ENCODE measurements at places on chromosomes 6 and 20.

- DNase-seq = no peak
Measured at GRCh38 chr6:116726947-116727346, 38.6 kb downstream of the FAM162B start.

DNA sequence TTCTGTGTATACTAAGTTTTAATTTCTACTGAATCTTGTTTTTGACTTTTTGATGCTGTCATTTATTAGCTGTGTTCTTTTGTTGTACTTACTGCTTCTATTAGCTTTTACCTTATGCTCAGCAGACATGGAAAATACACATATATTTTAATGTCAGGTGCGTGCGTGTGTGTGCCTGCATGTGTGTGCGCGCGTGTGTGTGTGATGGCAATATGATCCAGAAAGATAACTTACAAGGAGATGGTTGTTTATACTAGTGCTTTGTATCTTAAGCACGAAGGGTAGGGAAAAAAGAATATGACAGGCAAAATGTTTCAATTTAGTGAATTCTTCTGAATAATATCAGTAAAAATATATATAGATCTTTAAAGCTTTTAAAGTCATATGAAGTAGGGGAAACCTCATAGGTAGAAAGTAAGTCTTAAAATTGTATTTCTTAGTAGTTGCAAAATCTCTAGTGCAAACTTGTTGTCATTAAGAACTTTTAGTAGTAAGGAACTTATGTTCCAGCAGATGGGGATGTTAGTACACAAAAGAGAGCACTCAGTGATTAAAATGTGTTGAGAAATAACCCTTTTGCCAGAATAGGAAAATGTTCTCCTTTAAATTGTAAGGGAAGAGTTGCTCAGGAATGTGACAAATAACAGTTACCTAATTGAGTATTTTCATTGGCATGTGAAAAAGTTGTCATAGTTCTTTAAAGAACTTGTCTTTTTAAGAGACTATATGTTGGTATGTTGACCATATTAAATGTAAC, 13.2 kb downstream of the QKI start:
- no peak for DNase-seq

GRCh38 chr20:47606414-47606982, 104.8 kb downstream of the NCOA3 start:
- DNase-seq = no peak

DNA sequence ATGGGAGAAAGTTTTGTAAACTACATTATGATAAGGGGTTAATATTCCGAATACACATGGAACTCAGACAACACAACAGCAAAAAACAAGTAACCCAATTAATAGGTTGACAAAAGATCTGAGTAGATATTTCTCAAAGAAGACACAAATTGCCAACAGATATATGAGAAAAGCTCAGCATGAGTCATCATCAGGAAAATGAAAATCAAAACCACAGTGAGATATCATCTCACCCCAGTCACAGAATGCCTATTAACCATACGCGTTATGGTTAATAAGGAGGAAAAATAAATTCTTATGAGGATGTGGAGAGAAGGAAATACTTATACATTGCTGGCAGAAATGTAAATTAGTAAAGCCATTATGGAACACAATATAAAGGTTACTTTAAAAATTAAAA, 695.0 kb downstream of the COL12A1 start:
- no peak for DNase-seq

DNA sequence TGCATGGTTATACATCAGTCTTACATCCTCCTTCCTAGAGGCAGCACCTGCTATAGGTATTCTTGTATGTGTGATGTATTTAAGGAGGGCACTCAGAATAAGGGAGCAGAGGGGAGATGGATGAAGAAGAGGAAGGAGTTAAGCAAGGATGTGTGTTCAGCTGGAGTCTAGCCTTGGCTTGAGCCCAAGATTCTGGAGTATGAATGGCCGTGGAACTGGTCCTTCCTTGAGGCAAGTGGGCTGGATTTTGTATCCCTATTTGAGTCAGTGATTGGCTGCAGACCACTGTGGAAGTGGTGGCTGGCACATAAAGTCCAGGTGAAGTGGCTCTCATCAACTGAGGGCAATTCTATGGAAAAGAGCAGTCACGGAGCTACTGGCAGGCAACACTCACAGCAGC, 112.0 kb upstream of the RNF24 start:
- DNase-seq = no peak

DNA sequence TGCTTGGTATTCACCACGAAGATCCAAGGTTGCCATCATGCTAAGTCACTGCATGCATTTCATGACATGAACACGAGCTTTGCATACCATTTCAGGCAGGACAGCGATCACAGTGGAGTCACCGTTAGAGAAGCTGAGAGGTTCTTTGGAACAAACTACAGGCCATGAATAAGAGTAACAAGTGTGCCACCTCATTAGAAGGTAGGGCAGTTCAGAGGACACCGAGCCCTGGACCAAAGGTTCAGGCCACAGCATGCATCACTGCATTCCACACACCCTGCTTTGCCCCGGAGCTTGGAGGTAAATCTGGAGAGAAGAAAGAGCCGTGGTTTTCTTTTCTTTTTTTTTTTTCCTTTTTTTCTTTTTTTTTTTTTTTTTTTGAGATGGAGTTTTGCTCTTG, 66.9 kb upstream of the CDH4 start:
- no peak for DNase-seq

GRCh38 chr6:68082086-68082485, 553.0 kb upstream of the ADGRB3 start:
- DNase-seq = no peak

DNA sequence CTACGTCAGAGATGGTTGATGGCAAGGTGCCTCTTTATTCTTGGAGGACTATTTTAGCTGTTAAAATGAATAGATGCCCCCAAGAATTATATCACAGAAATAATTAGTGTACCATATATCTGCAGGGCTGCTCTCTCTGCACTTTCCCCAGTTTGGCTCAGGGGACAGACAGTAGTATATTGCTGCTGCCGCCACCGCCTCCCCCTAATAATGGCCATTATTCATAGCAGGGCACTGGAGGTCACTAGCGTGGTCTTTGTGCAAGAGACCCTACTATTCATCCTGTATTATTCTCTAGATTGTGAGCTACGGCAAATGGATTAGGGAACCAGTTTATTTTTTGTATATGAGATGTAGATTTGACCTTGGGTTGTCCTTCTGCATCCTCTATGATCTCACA, 11.0 kb downstream of the HDGFL1 start:
- DNase-seq = no peak

DNA sequence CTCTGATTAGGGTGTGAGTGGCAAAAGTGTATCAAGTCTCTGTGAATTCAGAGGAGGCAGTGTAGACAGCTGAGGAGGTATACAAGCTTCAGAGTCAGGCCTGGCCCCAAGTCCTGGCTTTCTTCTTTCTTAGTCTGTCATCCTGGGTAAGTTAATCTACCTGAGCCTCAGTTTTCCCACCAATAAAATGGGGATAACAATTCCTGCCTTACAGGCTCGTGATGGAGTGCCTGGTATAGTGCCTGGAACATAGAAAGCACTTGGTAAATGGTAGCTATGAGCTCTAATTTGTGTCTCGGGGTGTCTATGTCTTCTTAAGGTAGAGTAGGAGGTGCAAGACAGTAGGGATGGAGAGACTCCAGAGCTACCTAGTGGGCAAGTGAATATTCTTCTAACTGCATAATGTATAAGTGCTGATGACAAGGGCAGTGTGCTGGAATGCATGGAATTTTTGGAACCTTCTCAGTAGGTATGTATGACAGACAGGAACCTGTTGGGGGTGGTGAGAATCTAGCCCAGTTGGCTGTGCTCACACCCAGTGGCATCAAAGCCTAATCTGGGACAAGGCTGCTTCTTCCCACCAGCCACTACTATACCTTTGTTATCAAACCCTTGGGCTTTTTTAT, 4.0 kb upstream of the SCUBE3 start:
- no peak for DNase-seq

DNA sequence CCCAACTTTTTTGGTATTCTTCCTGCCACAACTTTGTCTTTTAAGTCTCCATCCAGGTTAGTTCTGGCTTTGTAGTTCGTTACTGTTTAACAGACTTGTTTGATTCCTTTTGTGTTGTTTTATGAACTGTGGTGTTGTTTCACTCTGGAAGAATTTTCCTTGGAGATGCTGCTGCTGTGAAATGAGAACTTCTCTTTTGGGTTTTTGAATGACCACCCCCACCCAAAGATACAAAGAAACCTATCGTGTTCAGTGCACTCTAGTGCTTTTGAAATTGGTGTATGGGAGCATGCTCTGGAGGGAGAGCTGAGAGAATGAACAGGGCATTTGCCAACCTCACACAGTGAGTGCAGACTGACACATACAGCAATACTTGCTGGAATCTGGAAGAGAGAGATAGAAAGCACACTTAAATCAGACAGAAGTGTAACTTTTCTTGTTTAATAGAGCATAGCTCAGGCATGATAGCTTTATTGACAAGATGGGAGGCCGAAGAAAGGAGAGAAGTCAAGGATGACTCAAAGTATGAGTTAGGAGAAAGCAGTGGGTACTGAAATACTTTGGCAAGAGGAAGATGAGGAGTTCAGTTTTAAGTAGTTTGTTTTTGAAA, 293.1 kb downstream of the SOX4 start:
- DNase-seq = no peak

DNA sequence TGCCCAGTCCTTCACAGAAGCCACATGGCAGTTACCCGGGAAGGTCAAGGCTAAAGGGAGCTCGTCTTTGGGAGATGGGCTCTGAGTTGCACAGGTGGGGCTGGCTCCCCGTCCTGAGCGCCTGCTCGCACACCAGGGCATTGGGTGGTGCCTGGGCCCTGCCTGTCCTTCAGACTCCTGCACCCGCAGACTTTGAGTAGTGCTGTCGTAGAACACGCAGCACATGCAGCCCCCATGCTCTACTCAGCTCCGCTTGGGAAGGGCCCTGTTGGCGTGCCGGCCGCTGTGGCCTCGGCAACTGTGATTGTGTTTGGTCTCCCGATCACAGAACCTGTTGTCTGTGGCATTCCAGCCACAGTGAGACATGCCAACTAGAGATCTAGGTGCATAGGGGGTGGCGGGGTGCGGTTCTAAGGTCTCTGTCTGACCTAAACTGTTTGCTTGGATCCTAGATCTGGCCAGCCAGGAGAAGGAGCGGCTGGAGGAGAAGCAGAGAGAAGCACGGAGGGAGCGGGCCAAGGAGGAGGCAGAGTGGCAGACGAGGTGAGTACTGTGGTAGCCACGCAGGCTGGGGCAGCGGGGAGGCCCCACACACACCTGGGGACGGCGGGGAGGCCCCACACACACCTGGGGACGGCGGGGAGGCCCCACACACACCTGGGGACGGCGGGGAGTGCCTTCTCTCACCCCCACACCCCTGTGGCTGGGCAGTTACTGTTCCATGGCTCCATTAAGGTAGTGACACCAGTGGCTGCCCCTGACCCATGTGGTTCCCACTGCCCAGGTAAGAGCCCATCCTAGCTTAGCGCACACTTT, 11.3 kb upstream of the ADRM1 start:
- no peak for DNase-seq

DNA sequence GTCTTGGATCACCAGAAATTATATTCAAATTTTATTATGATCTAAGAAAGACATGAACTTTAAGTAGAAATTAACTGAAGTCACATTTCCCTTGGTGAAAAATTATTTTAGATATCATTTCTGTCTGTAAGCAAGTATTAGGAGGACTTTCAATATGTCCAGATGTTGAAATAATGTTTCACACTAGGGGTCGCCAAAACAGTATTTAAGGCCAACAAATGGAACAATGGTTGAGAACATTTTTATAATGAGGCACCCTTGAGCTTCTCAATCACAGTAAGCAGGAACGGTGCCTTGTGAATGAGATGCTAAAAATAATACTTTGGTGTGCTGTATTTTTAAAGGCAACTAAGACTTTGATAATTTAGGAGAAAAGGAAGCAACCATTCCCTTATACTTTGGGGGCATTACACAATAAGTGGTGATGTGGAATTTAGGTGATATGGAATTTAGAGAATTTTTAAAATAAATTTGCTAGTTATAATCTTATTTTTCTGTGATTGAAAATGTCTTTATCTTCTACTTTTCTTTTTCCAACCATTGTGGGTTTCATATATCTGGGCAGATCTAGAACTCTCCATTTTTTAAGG, 9.6 kb upstream of the SF3B5 start:
- DNase-seq = no peak

GRCh38 chr20:50545126-50545525, 34.9 kb downstream of the PTPN1 start:
- DNase-seq = no peak

DNA sequence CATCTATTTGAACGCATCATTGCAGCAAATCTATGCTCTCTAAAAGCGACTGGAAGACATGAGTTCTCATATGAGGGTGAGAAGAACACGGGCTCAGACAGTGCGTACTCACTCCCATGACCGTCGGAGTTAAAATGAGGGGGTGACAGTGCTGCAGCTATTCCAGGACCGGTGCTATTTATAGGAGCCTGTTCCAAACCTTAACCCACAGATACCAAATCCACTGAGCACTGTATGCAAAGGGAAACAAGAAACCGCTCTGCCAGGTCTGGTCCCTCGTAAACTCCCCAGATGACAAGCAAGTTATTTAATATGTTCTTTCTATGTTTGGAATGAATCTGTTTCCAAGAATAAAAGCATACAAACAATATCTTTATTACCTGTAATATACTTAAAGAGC, 22.9 kb downstream of the PPP1R3G start:
- no peak for DNase-seq

- no peak for DNase-seq
Measured at GRCh38 chr6:81895511-81896185, 143.2 kb upstream of the TENT5A start.

DNA sequence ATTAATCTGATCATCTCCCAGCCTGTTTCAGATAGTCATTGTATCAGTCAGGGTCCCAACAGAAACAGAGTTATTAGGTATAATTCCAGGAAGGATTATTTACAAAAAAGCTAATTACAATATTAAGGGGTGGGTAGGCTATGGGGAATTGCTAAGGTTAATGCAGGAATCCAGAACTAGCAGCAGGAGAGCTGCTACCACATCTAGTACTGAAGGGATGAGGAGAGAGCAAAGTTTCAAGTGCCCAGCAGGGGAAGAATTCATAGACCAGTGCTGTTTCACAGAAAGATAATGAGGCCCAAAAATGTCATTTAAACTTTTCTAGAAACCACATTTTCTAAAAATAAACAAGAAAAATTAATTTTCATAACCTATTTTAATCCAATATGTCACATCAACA, 284.2 kb downstream of the HACE1 start:
- DNase-seq = no peak

DNA sequence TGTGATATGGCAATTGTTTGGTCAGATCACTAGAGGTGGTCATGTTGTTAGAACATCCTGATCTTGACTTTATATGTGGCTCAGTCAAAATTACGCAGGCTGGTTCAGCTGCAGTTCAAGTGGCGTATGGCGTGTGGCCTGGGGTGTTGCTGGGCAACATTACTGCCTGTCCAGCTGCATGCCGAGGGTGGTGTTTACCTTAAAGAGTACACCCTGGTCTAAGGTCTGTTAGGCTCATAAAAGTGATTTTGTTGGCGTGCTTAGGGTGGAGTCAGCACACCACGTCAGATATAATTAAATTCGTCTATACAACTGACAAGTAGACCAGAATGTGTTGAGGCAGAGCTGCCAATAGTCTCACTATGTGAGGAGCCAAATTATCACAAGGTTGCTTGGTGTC, 55.6 kb upstream of the NEDD9 start:
- no peak for DNase-seq
